Progenitor cell of endocrine pancreas (in vitro differentiated cells): ENCODE measurements at places on chromosomes 7 and 10.
A peak's percentile ranks its signal among the peaks of the same experiment; 100 is the strongest.

DNA sequence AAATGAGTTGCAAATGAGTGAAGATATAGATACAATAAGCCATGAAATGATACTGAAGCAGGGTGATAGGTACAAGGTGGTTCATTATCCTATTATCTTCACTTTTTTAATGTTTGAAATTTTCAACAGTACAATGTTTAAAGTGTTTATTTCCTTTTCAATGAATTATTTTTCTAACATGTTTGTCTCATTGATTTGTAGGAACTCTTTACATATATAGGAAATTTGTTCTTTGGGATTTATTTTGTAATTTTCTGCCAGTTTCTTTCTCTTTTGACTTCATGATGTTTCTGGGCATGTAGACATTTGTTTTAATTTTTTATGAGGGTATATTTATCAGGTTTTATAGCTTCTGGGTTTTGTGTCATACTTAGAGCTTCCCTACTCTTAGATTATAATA, 108.9 kb downstream of the EXOC4 start:
- peaks cover 1% of the 10 kb centered on the region for H3K4me1 ChIP-seq
- H3K27me3 ChIP-seq, result no peaks in the 10 kb centered on the region
- peaks cover 24% of the 10 kb centered on the region for H3K36me3 ChIP-seq
- no peak overlapping the region for H3K4me3 ChIP-seq

DNA sequence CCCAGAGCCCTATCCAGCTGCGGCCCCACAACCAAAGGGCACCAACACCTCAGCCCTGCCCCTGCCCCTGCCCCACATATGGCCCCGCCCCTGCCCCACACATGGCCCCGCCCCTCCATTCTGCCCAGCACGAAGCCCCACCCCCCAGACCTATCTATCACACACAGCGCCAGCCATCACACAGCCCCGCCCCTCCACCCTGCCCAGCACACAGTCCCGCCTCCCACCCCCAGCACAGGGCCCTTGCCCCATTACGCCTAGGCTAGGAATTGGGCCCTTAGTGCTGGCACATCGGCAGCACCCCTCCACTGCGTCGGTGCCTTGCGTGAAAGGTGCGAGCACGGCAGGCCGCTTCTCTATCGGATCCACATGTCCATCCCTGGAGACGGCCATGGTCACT, 126.8 kb downstream of the MAD1L1 start:
- DNase-seq, result no peak
- peaks cover 5% of the 10 kb centered on the region for H3K36me3 ChIP-seq
- H3K4me3 ChIP-seq, result no peak overlapping the region
- H3K4me1 ChIP-seq, result peaks cover 37% of the 10 kb centered on the region

- peak overlapping the region; percentile 53 for H3K27ac ChIP-seq
- peaks cover 8% of the 10 kb centered on the region for H3K36me3 ChIP-seq
- H3K4me1 ChIP-seq, result peaks cover 34% of the 10 kb centered on the region
- no peak for DNase-seq
These were observed 23.6 kb downstream of the GNA12 start for GRCh38 chr7:2820508-2820934.

- peak overlapping the region; percentile 27 for H3K4me3 ChIP-seq
- no peak for DNase-seq
- peaks cover 5% of the 10 kb centered on the region for H3K27me3 ChIP-seq
These were observed 465.9 kb upstream of the CELF2 start for GRCh38 chr10:10551596-10552301.

DNA sequence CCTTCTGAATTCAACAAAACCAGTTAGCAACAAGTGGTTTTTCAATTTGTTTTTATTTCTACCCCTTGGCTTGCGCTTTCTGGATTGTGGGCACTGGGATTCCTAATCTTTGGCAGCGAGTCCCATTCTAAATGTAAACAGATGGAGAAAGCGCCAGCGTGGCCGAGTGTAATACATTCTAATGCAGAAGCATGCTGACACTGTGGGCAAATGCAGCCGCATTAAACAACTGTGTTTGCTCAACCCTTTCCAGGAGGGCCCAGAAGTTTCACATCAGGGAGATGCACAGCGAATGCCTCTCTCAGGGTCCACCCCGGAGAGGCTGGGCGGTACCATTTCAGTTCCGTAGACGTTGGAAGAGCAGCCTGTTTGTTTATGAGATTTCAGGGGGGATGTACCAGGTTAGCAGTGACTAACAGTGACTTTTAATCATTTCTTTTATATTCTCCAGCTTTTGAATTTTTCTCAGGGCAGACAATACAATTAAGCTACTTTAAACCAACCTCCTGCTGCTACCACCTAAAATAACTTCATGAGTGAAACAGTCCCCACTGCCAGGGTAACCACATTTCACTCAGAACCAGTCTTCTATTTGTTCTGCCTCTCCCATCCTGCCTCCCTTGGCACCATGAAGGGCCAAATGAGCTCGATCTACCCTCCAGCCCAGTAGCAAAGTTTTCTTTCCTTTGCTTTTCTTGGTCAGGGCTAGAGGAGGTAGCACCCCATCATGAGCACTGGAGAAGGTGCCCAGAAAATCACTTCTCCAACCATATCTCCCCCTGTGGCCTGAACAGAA, 164.2 kb upstream of the ITGB1 start:
- no peaks in the 10 kb centered on the region for H3K4me1 ChIP-seq
- no peaks in the 10 kb centered on the region for H3K36me3 ChIP-seq
- peaks cover 9% of the 10 kb centered on the region for H3K27me3 ChIP-seq
- DNase-seq, result no peak
- no peak overlapping the region for H3K27ac ChIP-seq

- no peaks in the 10 kb centered on the region for H3K4me1 ChIP-seq
- no peak for DNase-seq
- H3K27ac ChIP-seq, result no peak overlapping the region
- no peaks in the 10 kb centered on the region for H3K27me3 ChIP-seq
These were observed 234.8 kb downstream of the AGMO start for GRCh38 chr7:15327001-15327400.

GRCh38 chr10:124144536-124144935, 51.1 kb upstream of the CHST15 start:
- DNase-seq, result no peak
- no peak overlapping the region for H3K27ac ChIP-seq
- no peak overlapping the region for H3K4me3 ChIP-seq
- no peaks in the 10 kb centered on the region for H3K4me1 ChIP-seq
- no peaks in the 10 kb centered on the region for H3K36me3 ChIP-seq

GRCh38 chr10:119333146-119333792, 125.9 kb downstream of the GRK5 start:
- H3K27me3 ChIP-seq, result no peaks in the 10 kb centered on the region
- no peak for DNase-seq
- peaks cover 22% of the 10 kb centered on the region for H3K4me1 ChIP-seq
- peaks cover 5% of the 10 kb centered on the region for H3K36me3 ChIP-seq
